ENCODE measurements at places on chromosomes 16 and 17.

DNA sequence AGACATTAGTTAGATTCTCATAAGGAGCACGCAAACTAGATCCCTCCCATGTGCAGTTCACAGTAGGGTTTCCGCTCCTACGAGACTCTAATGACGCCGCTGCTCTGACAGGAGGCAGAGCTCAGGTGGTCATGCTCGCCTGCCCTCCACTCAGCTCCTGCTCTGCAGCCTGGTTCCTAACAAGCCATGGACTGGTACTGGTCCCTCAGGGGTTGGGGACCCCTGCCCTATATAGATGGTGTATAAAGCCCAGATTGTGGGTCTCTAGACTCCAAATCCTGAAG, 52.1 kb upstream of the LYRM9 start:
- DNase-seq: no peak

- DNase-seq: no peak
Measured at GRCh38 chr17:77366206-77366557, 225.4 kb downstream of the SEC14L1 start.

GRCh38 chr17:58556833-58557250, 42.4 kb upstream of the MTMR4 start:
- peak; percentile 16 for DNase-seq

- no peak for DNase-seq
Measured at GRCh38 chr17:20613248-20613647, 33.7 kb downstream of the CDRT15L2 start.

- DNase-seq: no peak
Measured at GRCh38 chr17:72412650-72413076, 291.8 kb downstream of the SOX9 start.

DNA sequence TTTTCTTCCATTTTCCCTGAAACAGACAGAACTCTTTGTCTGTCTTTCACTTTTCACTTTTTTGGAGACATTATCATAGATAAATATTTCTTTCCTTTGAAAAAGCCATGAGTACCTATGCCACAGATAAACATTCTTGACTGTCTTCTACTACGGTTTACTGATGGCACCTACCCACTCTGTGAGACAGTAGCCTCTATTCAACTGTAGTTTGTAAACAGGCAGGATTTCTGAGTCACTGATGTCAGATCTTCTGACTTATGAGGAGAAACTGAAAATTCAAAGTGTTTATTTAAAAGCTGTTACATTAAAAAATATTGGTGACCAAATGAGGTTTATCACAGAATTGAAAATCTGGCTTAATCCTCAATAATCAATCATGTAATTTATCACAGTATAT, 658.4 kb downstream of the TOX3 start:
- DNase-seq: no peak

DNA sequence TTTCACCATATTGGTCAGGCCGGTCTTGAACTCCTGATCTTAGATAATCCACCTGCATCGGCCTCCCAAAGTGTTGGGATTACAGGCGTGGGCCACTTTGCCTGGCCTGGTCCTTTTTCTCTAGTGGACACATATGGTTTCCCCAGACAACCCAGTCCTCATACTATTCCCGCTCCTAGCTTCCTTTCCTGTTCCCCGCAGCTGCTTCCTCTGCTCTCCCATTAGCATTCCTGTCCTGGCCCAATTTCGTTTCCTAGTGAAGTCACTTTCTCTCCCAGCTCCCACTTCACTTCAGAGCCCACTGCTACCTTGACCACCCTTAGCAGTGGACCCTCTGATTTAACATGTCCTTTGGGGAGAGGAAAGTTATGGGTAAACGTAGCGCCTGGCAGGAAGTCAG, 11.3 kb downstream of the KATNIP start:
- no peak for DNase-seq

DNA sequence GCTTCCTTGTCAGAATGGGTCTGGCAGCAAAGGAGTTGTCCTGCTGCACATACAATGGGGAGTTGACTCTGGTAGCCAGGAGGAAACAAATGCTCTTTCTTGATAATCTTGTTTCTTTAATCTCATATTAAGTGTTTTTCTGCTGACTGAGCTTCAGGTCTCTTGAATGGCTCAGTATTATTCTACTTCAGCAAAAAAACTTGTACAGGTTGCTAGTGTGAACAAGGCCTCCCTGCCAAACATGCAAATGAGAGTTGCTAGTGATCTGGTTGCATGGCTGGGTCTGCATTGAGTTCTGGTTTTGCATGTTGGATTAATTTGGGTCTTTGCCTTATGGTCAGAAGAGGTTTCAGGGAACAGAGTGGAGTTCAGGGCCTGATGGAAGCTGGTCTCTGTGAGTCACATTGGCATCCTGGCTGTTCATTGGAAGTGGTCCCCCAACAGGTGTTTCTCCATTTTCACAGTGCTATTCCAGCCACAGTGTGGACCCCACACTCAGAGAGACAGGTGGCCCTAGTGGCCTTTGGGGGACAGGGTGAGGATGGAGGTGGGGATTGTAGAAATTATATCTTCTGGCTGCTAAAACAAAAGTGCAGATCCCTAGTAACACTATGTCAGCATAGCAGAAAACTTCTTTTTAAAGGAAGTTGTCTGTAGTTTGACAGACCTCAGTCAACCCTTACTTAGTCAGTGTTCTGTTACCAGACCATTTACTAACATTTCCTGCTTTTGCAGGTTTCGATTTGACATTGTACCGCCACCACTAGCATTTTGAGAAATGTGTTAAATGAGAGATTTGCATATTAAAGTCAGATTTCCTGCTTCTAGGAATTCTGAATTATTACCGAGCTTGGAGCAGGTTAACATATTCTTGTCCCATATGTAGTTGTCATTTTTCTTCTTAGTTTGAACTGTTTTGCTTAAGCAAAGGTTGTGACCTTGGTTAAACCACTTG, 47.1 kb downstream of the EPN2 start:
- DNase-seq: no peak

DNA sequence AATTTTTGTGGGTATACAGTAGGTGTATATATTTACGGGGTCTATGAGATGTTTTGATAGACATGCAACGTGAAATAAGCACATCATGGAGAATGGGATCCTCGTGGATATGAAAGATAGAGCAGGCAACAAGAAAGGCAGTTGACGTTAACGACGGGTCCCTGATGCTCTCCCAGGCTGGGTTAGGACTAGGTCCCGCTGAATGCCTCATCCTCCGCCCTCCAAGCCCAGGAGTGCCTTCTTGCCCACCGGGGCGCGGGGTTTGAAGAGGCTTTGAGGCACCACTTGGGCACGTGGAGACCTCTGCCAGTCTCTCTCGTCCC, 9.5 kb upstream of the ZFP90 start:
- no peak for DNase-seq

DNA sequence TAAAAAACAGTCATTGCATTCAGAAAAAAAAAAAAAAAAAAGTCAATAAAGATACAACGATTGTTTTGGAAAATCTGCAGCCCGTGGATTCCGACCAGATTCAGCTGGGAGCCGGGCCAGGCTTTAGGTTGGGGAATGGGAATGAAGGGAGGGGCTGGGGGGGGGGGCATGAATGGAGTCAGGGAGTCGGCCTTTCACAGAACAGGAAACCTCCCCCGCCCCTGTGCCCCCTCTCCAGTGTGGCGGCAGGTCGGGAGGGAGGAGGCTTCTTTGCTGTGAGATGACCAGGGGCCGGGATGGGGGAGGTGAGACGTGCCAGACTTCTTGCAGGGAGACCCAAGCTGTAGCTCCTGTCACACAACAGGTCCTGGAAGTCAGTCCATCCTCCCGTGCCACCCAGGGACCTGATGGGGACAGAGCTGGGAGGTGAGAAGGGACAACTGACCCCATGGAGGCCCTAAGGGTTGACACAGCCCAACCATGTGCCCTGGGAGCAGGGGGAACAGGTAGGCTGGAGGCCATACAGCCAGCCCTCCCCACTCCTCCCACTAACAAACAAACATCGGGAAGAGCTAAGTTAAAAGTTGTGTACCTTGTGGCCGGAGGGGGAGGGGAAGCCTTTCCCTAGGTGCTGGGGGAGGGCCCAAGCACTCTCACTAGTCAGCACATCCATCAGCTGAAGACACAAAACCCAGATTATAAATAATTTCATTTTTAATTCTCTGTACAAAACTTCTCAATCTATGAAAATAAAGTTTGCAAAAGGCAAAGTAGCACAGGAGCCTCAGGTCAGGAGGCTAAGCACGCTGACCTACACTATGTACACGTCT, 25.2 kb downstream of the SREBF1 start:
- peak; percentile 30 for DNase-seq

DNA sequence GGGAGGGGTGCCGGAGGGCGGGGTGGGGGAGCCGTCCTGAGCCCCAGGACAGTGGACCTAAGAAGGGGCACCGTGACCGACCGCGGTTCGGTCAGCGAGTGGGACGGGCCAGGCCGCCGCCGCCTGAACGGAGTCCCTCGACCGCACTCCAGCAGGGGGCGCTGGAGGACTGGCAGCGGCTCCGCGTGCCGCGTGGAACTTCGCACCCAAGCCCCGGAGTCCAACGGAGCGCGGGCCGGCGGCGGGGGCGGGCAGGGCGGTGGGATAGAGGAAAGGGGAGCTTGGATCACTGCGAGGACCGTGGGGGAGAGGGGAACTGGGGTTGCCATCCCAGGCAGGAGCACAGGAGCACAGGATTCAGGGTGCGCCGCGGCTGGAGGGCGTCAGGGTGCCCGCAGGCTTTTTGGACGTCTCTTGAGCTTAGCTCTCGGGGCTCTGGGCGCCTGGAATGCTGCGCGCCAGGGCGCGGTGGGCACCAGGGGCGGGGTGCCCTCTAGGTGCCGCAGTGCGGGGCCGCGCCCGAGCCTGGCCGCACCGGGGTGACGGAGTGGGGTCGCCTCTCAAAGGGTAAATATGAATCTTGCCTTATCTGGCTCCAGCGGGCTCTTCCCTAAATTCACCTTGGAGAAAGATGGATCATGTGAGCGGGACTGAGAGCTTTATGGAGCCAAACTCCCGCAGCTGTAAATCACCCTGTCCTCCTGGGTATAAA, 379 bp upstream of the OTOP2 start:
- DNase-seq: peak; percentile 8

- DNase-seq: no peak
Measured at GRCh38 chr17:51224402-51225262, 35.2 kb downstream of the MBTD1 start.

- no peak for DNase-seq
Measured at GRCh38 chr17:28317966-28318758, 838 bp upstream of the TMEM97 start.

DNA sequence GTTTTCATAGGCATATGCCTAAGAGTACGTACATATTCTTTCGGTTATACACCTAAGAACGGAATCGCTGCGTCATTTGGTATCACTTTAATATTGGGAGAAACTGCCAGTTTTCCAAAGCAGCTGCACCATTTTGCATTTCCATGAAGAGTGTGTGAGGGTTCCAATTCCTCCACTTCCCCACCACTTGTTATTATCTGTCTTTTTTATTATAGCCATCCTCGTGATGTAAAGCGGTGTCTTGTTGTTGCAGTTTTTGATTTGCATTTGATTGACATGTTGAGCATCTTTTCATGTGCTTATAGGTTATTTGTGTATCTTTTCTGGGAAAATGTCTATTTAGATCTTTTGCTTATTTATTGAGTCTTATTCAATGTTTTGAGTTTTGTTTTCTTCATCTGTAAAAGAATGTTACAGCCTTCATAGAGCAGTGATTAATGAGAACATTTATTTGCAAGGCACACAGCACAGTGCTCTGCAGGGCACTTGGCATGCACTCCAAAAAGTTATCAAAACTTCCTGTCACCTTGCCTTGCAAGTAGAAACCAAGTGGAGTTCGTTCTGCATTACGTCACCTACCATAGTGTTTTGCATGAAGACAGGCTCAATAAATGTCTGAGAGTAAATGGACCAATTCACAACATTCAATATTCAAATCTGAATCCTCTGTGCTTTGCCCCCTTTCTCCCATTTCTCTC, 26.6 kb upstream of the ST6GALNAC1 start:
- DNase-seq: peak; percentile 34

- peak; percentile 90 for DNase-seq
Measured at GRCh38 chr16:72848759-72849664, 198.9 kb downstream of the ZFHX3 start.

DNA sequence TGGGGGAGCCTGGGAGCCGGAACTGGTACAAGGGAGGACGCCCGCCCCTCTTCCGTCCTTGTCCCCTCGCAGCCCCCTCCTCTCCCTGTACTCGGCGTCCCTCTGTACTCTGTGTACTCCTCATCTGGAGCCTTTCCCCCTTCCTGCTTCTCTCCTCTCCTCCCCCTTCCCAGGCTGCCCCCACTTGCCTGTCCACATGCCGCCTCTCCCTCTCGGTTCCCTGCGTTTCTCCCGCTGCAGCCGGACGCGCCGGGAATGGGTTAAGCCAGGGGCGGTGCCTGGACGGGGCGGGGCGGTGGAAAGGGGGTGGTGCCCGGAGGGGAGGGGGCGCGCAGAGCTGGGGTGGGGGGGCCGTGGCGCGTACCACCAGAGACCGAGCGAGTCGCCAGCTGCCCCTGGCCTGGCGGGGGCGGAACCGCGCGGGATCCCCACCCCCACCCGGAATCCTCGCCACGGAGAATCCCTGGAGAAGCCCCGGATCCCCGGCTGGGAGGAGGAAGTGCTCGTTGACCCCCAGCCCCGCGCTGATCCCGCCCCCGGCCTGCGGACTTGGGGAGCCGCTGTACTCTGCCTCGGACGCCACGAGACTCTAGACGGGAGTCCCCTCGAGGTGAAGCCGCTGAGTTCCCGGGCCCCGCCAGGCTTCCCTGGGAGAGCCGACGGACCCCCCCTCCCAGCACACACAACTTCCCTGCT, 22.6 kb downstream of the GJD3 start:
- DNase-seq: peak; percentile 70

GRCh38 chr16:12677502-12677901, 126.2 kb downstream of the CPPED1 start:
- no peak for DNase-seq

- no peak for DNase-seq
Measured at GRCh38 chr17:31535581-31535981, 144.1 kb downstream of the RAB11FIP4 start.

GRCh38 chr16:54341892-54342776, 55.5 kb upstream of the IRX3 start:
- no peak for DNase-seq

GRCh38 chr17:74373838-74374606, 6.7 kb downstream of the GPR142 start:
- no peak for DNase-seq

DNA sequence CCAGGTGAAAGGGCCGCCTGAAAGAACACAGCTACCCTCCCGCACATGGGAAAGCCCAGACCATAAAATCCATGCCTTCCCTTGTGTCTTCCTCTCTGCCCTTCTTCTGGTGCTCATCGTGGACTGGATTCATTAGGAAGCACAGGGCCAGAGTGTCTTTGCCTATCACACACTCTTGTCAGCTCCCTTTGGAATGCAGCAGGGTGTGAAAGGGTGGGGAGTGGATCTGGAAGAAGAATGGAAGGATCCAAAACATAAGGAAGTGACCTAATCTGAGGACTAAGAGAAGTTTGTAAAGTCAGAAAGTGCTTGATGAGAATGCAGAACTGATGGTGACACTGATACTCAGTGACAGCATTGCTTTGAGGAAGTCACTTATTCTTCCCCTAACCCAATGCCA, 1147.3 kb upstream of the GOT2 start:
- DNase-seq: no peak

GRCh38 chr16:88442727-88443576, 10.1 kb upstream of the ZFPM1 start:
- DNase-seq: peak; percentile 55
